Right renal cortex interstitium (tissue), 3 donors: ENCODE measurements at places on chromosomes 11 and 22. TPM values are rescaled to one million over a fixed set of nuclear protein-coding genes. Genes with fewer than 3 reads are reported as not detected.
A peak's percentile ranks its signal among the peaks of the same experiment; 100 is the strongest.

GRCh38 chr11:21144531-21144930 lies 475.1 kb downstream of the NELL1 start:
- no peak for DNase-seq

DNA sequence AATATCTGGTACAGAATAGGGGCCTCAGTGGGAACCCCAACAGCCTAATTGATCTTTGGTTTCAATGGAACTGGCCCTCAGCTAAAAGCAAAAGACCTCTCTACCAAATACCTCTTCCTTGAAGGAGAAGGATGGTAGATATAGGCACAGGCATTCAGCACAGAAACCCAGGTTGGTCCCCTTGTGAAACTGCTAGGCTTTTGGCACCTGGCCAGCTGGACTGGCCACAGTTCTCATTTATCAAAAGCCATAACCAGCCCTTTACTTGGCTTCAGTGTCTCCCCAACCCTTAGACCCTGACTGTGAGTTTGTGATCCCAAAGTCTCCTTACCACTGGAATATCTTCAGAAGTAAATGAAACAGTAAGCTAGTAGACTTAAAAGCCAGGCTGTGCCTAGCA lies 152.9 kb downstream of the TENM4 start:
- DNase-seq, result no peak

Gene SH3BP1
- polyA plus RNA-seq, result 19.7 TPM

DNA sequence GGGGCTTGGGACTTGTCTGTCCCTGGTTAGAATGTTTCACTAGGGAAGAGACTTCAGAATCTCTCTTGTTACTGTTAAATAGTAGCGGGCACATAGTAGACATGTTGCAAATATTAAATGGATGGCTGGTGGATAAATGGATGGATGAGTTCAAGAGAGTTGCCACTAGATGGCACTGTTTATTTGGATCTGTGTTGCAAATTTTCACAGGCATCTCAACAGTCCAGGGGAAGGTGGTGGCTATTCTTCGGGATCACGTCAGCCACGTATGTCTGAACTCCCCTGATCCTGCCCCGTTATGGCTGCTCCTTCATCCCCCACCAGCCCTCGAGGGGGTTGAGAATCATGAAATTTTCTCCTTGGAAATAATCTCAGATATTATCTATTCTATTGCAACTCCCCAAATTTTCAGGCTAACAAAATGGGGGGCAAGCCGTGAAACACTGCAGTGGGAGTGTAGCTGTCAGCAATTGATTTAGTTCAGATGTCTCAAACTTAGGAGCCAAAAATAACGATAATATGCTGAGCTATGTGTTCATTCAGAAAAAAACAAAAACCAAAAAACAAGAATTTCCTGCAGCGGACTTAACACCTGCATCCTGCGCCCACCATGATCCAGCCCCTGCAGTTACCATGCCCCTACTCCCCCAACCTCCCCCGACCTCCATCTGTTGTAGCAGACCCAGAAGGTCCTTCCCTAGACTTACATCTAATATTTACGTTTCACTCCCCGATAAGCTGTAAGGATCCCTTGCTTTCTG lies 29.1 kb upstream of the BIRC3 start:
- DNase-seq, result no peak

DNA sequence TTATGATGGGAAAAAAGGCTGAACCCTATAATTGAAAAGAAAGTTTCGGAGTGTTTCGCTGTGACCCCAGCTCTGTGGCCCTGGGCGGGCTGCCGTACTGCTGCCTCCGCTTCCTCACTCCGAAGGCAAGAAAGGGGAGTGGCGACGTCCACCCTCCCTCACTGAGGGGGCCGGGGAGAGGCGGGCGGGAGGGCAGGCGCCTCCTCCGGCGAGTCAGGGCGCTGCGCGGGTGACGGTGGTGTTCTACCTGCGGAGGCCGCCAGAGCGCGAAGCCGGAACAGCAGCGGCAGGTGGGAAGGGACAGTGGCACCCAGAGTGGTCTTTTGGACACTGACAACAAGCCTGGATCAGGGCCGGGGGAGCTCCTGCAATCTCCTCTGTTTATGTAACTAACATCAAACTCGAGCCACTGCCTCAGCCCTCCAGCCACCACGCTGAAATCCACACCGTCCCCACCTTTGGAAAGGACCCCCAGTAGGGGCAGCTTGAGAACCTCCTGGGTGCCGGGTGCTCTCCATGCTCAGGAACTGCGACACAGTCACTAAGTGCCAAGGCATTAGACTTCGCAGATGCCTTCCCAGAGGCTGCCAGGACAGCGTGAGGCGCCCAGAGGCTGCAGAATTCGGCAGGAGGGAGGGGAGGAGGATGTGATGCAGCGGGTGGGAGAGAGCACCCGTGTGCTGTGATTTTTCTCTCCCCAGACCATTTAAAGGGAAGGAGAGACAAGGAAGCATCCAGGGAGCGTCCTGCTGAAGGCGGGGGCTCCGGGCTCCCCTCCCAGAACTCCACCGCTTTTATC lies 25.5 kb downstream of the BID start:
- DNase-seq, result no peak

- no peak for DNase-seq
These were observed 80.2 kb downstream of the PRR5L start for GRCh38 chr11:36376009-36376887.

DNA sequence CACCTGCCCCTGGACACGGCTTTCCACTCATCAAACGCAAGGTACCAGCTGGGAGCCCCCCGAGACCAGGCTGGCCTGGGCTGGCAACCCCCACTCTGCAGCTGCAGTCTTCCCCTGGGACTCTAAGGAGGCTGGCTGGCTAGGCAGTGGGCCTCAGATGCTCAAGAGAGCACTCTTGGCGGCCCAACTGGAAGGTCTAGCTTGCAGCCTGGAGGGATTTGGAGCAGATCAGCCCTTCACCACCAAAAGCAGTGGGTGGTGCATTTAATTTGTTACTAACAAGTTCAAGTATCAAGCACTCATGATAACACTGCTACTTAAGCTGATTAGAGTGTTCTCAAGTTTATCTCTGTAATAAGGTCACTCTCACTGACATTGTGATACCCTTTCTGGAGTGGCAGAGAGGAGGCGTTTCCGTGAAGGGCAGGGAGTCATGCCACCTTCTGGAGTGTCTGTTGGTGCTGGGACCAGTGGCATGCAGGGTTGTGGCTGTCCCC lies 21.5 kb downstream of the C22orf23 start:
- no peak for DNase-seq

- no peak for DNase-seq
These were observed 1448.6 kb upstream of the RAG2 start for GRCh38 chr11:38046571-38047135.

DNA sequence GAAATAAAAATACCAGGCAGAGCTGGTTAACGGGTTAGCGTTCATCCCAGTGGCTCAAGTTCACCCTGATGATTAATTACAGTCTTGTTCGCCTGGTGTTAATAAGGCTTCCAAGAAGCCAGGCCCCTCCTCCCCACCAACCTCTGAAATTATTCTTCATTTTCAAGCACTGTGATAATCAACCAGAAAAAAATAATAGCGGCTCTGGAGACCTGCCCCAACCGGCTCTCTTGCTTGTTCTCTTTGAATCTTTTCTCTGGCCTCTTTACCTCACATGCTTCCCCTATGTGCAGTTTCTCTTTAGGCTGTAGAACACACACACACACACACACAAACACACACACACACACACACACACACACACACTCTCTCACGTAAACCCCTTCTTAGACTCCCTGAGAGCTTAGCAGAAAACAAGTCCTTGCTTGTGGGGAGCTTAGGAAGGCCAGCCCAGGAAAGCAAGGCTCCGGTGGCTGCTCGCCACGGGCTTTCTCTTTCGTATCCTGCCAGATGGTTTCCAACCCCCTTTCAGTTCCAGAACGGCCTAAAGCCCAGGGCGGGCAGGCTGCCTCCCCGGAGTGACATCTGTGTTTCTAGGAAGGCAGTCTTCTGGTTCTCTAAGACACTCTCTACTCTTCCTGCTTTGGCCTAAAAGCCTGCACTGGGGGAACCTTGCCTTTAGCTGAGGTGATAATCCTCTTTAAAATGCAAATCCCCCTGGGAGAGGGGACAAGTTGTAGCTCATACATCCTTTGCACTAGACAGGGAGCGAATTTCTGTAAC lies 106.4 kb upstream of the SESN3 start:
- no peak for DNase-seq

GRCh38 chr22:29391546-29391945 lies 3.2 kb upstream of the AP1B1 start:
- DNase-seq, result no peak

DNA sequence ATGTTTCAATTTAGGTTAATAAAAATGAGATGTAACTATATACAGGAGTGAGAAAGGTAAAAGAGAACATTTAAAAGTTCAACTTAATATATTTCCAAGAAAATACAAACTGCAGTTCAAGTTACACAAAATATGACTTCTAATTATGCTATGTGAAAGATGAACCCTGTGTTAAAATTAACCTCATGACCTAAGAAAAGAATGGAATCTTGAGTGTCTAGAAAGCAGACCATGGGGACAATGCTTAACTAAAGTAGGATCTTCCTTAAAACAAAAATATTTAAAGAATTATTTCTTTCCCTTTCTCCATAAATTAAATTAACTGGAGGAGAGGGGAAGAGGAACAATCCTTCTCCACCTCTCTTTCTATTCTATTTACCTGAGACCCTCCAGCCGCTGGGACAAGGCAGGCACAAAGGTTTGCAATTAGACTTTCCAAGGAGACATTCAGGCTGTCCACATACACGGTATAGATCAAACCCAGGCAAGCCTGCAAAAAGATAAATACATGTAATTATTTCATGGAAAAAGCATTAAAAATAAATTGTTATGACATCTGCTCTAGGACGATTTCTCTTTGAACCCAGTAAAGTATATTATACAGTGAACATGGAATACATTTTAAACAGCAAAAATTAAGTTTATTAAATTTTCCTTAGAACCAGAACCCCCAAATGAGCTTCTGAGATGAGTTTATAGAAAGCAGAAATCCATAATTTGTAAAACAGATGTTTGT lies 264.5 kb downstream of the SBF2 start:
- no peak for DNase-seq

Gene ANGPTL5
- 0.11 TPM for polyA plus RNA-seq

DNA sequence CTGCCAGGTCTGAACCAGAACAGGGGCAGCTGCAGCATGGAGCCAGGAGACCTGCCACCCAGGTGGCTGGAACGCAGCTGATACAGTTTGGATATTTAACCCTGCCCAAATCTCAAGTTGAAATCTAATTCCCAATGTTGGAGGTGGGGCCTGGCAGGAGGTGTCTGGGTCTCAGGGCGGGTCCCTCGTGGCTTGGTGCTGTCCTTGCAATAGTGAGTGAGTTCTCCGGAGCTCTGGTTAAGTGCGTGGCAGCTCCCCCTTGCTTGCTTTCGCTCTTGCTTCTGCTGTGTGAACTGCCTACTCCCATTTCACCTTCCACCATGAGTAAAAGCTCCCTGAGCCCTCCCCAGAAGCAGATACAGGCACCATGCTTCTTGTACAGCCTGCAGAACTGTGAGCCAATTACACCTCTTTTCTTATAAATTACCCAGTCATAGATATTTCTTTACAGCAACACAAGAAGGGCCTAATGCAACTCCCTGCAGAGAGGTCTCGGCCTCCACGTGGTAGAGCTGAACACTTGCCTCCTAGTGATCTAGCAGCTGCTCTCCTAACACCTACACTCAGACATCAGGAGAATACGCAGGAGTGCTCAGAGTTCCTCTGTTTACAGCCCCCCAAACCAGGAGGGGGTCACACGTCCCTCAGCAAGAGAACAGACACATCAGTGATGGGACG lies 203.7 kb downstream of the CTTN start:
- DNase-seq, result no peak

Gene NAV2
- 34.6 TPM for polyA plus RNA-seq

DNA sequence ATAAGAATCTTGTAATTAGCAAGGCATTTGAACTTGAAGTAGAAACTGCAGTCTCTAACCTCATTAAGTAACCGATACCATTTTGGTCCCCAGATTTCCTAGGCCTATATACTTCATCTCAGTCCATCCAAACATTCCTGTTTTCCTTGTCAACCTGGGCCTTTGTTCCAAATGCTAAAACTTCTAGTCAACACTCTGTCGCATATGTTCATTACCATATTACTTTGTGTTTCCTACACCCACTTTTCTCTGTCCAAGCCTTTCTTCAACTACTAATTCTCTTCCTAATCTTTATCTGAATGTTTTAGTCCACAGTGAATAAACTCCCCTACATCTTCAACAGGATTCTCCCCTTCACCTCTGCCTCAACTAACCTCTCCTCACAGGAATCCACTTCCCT lies 31.4 kb downstream of the MTMR2 start:
- no peak for DNase-seq

- DNase-seq, result peak; percentile 72
These were observed 146.5 kb downstream of the CCDC34 start for GRCh38 chr11:27216270-27217149.

Gene CHRNA10
- polyA plus RNA-seq, result 1.2 TPM

GRCh38 chr11:134235399-134235798 lies 10.9 kb downstream of the VPS26B start:
- DNase-seq, result no peak

GRCh38 chr22:46088541-46089311 lies 61.6 kb upstream of the PPARA start:
- DNase-seq, result no peak

DNA sequence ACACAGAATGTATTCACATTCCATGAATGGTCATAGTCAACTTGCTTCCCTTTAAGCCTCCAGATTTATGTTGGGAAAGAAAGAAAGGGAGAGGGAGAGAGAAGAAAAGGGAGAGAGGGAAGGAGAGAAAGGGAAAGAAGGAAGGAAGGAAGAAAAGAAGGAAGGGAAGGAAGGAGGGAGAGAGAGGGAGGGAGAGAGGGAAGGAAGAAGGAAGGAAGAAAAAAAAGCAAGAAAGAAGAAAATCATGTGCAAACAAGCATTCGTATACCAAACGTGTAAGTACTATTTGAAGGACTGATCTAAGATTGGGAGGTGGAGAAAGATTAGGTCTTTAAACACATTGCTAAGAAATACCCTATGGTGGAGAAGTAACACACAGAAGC lies 23.9 kb upstream of the ARHGAP20 start:
- no peak for DNase-seq

Gene TSPAN18
- polyA plus RNA-seq, result 47.0 TPM

DNA sequence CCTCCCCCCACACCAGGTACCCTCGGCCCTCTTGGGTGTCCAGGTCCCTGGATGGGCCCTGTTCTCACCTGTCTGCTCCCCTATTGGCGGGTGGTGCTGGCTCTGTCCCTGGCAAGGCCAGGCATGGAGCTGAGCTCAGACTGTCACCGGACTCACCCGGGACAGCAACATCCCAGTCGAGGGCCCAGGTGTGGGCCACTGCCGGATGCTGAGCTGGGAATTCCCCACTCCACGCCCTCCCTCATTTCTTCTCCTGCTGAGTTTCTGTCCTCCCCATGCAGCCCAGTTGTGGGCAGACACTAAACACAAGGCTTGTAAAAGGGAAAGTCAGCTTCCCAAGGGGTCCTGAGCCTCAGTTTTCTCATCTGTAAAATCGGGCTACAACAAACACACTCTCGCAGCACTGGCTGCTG lies 2.0 kb upstream of the AP5B1 start:
- DNase-seq, result no peak
